ENCODE measurements at places on chromosomes 6 and 20. TPM values are rescaled to one million over a fixed set of nuclear protein-coding genes. Genes with fewer than 3 reads are reported as not detected.

DNA sequence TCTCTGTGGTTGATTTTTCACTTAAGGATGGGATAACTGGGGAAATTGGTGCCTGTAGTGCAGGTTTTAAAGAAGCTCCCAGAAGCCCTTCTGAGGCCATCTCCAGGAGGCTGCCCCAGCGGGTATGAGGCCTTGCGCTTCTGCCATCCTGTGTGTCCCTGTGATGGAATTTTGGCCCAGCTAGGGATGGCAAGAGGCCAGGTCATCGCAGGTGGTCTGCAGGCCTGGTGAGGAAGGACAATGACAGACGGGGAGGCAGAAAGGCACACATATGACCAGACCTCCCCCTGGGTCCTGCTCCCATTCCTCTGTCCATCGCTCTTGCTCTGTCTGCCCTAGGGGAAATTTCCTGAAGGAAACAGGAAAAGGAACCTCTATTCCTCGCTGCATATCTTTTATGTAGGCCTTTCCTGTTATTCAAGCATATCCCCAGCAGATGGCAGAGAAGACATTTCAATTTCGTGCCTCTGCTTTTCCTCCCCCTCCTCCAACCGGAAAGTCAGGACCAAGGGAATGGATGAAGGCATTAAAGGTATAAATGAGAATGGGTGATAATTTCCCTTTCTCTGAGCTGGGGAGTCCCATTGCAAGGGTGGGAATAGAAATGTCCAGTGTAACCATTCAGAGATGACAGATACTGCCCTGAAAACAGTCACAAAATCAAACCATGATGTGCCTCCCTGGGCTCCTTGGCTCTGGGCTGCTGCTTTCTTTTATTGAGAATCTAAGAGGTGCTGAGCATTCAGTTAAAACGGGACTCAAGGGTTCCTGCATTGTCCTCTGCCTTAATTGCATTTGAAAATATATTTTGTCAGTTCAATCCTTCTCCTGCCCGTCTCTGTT lies 17.6 kb upstream of the HLA-F start:
- no peak for DNase-seq
- H3K4me3 ChIP-seq: no peak overlapping the region
- no peaks in the 10 kb centered on the region for H3K4me1 ChIP-seq
- H3K27ac ChIP-seq: no peak overlapping the region

- H3K4me1 ChIP-seq: no peaks in the 10 kb centered on the region
- H3K27me3 ChIP-seq: no peaks in the 10 kb centered on the region
- DNase-seq: no peak
- no peak overlapping the region for H3K4me3 ChIP-seq
- H3K36me3 ChIP-seq: no peaks in the 10 kb centered on the region
These were observed 73.2 kb downstream of the SMOC2 start for GRCh38 chr6:168514216-168514615.

DNA sequence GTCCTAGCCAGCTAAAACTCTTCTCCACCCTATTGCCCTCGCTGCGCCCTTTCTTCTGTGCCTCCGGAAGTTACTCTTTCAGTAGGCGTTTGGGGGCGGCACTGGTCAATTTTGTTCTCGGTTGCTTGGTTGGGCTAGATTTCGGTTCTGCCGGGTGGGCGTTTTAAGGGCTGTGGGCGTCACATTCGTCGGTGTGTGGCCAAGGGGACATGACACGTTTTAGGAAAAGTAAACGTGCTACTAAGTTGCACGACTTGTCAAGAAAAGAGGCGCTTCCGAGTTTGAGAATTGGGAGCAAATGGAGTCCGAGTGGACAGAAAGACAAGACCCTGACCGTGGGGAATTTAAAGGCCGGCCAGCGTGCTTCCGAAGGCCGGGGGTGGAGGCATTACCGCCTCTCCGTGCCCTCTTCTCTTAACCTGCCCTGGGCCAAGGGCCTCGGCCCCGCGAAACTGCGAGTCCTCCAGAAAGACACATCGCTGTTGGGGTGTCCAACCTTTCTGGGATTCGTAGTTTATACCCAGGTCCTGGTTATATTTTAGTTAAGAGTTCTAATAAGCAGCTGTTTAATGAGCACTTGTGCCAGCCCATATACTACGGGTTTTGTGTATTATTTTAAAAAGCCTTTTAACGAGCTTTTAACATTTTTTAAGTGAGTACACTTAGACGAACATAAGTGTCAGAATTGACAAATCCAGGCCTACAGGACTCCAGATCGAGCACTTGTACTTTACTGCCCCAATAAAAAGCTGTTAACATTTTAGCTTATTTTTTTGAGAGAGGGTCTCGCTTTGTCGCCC lies 664 bp upstream of the BAG6 start:
- H3K4me1 ChIP-seq: peaks cover 57% of the 10 kb centered on the region
- no peaks in the 10 kb centered on the region for H3K27me3 ChIP-seq
- no peaks in the 10 kb centered on the region for H3K36me3 ChIP-seq
- H3K27ac ChIP-seq: peak overlapping the region; percentile 97
- peak overlapping the region; percentile 81 for H3K4me3 ChIP-seq

DNA sequence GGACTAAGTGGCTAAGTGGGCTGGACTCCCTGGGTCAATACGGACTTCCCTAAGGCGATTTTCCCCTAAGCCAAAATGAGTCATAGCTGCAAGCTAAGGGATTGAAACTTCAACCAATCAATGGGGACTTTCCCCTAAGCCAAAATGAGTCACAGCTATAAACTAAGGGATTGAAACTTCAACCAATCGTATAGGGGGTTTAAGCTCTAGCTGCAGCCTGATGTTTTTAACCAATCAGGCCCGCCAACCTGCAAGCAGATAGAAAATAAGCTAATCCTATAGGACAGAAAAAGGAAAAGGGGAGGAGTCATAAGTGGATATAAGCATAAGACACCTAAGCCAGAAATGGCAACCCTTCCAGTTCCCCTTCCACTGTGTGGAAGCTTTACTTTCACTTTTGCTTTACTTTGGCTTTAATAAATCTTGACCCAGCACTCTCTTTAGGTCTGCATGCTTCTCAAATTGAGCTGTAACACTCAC lies 655.0 kb upstream of the HS3ST5 start:
- no peak for DNase-seq
- no peaks in the 10 kb centered on the region for H3K4me1 ChIP-seq
- H3K27me3 ChIP-seq: no peaks in the 10 kb centered on the region
- H3K27ac ChIP-seq: no peak overlapping the region
- no peaks in the 10 kb centered on the region for H3K36me3 ChIP-seq
- no peak overlapping the region for H3K4me3 ChIP-seq

DNA sequence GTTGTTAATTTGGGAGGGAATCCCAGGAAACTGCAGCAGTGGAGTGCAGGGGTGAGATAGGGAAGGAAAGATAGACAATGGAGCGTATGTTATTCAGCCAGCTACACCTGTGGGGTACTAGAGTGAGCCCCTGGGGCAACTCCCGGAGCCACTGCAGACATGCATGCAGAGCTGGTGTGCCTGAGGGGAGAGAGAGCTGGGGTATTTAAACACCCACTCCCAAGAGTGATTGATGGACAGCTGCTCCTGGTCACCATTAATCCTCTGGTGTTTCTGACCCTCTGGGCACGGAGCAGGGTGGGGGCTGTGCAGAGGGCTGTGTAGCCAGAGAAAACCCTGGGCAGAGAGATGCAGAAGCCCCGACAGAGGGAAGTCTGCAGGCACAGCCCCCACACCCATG lies 146.7 kb upstream of the CDH4 start:
- H3K27me3 ChIP-seq: no peaks in the 10 kb centered on the region
- H3K36me3 ChIP-seq: no peaks in the 10 kb centered on the region
- H3K4me1 ChIP-seq: no peaks in the 10 kb centered on the region
- no peak overlapping the region for H3K27ac ChIP-seq

- H3K4me1 ChIP-seq: peaks cover 52% of the 10 kb centered on the region
- H3K4me3 ChIP-seq: no peak overlapping the region
- H3K27ac ChIP-seq: no peak overlapping the region
These were observed 5.5 kb downstream of the NT5DC1 start for GRCh38 chr6:116106146-116106545.

- no peaks in the 10 kb centered on the region for H3K4me1 ChIP-seq
- no peak overlapping the region for H3K4me3 ChIP-seq
- DNase-seq: no peak
- H3K36me3 ChIP-seq: no peaks in the 10 kb centered on the region
These were observed 238.6 kb upstream of the RNF217 start for GRCh38 chr6:124723671-124724070.

DNA sequence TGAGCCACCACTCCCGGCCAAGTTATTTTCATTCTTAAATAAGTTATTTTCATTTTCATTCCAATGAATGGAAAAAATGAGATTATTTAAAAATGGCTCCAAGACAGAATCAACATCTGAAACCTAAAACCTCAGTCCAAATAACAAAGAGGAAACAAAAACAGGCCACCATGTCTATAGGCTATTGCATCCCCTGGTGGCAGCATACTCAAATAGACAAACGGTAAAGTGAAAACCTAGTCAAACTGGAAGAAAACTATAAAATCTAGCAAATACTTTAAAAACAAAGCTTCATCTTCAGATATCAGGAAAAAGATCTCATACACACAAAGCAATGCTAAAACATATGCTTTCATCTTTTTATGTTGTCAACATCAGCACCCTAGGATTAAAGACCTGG lies 20.9 kb downstream of the IL17A start:
- no peak for DNase-seq
- no peak overlapping the region for H3K27ac ChIP-seq
- no peaks in the 10 kb centered on the region for H3K36me3 ChIP-seq
- H3K27me3 ChIP-seq: no peaks in the 10 kb centered on the region

The SNPH gene
- total RNA-seq: 0.11 TPM

The SS18L1 gene
- 26.3 TPM for total RNA-seq

The OVOL2 gene
- not detected for total RNA-seq
